Chondrocyte (in vitro differentiated cells): ENCODE measurements at places on chromosomes 11 and 22. TPM values are rescaled to one million over a fixed set of nuclear protein-coding genes. Genes with fewer than 3 reads are reported as not detected.

- peak; percentile 93 for DNase-seq
These were observed 1.9 kb downstream of the CHRM4 start for GRCh38 chr11:46389450-46390330.

DNA sequence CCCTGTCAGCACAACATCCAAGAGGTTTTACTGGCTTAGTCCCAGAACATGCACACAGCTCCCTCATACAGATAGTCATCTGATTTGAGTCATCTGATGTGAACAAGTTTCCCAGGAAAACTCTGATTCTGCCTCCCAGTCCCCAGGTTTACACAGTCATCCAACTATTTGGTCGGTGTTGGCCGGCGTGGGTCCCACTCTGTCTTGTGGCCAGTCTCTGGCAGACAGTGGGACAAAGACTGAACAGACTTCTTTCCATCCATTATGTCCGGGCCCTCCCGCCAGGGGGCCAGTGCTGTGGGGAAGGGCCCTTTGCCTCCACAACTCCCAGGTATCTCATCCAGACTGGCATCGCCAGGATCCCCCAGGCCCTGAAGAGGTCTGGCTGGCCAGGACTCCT lies 60.0 kb downstream of the BTG4 start:
- DNase-seq: no peak

DNA sequence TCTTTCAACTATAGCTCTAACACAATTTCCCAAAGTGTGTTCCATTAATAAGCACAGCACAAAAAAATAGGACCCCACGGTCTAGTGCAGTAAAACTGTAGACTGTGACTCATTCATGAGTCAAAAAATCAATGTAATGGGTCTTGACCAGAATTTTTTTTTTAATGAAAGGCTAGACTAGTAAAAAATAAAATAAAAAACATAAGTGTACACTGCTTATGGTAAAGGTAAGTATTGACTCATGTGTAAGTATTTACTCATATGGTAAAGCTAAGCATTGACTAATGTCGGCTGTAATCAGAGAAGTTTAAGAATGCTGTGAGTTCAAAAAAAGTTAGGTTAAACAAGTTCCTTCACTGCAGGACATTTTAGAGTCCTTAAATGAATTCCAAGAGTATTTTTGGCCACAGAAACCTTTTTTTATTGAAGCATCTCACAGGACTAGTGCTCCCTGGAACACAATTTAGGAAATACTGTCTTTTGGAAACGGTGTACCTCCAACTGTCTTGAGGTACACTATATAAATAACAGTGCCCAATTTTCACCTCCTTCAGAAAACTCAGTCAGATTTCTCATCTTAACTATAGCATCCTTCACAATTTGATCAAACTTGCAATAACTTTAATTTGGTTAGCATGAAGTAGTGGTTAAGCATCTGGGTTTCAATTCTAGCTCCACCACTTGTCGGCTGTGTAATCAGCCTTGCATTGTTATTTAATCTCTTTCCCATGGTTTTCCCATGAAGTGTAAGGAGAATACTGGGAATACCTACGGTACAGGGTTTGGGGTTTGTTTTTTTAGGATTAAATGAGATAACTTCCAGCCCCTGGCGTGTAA lies 2.1 kb downstream of the CCDC73 start:
- DNase-seq: no peak

DNA sequence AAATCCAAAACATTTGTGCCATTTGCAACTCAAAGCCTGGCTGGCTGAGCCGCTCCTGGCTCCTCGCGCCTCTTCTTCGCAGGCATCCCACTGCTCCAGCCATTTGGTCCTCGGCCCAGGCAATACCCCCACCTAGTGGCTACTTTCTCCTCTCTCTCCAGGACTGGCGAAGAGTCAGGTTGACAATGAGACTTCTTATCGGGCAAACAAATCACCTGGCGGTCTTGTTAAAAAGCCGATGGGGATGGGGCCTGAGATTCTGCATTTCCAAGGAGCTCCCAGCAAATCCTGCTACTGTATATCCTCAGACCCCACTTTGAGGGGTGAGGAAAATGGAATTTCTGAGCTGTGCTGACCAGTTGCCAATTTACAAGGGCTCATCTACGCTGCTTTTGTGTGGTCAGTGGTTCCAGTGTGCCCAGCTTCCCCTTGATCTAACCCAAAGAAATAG lies 89.0 kb downstream of the ISX start:
- DNase-seq: peak; percentile 51

GRCh38 chr22:48947636-48948035 lies 880.0 kb downstream of the BRD1 start:
- peak; percentile 25 for DNase-seq

DNA sequence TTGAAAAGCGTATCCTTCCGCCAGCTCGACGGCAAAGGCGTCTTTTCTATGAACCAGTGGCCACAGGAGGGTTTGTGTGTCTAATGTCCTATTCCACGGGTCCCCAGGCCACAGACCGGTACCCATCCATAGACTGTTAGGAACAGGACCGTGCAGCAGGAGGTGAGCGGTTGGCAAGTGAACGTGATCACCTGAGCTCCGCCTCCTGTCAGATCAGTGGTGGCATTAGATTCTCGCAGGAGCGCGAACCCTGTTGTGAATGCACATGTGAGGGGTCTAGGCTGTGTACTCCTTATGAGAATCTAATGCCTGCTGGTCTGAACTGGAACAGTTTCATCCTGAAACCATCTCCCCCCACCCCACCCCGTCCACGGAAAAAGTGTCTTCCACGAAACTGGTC lies 62.7 kb upstream of the KCNQ1OT1 start:
- peak; percentile 38 for DNase-seq

DNA sequence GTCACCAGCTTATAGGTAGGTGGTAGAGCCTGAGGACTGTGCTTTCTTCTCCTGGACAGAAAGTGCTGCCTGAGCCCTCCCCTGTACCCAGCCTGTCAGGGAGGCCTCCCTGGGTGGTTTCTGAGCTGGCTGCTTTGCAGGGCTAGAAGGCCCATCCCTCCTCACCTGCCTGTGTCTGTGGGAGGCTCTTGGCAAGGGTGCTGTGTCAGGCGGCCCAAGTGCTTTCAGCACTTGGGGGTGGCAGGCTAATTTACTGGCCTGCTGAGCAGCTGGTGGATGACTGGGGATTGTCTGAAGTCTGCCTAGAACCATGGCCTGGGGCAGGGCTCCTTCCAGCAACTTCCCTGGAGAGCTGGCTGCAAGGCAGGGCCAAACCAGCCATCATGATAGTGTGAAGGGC lies 139.0 kb upstream of the NAV2 start:
- no peak for DNase-seq

GRCh38 chr11:5878564-5878963 lies 1.9 kb upstream of the OR52E4 start:
- no peak for DNase-seq

DNA sequence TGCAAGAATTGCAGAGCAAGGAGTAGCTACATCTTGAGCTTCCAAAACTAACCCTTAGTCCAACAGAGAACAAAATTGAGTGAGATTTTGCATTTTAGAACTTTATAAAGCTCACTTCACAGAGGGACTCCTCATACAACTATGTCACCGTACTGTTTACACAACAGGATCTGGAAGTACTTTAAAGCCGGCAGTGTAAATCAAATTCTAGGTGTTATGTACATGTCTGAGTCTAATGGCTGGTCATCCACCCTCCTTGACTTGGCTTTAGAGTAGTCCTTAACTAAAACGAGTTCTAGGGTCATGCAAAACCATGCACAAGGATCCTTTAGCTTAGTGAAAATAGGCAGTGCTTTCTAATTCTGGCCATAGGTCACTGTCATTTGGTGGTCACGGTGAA lies 23.5 kb downstream of the IRAG1 start:
- no peak for DNase-seq

- peak; percentile 6 for DNase-seq
These were observed 43.5 kb downstream of the GGTLC2 start for GRCh38 chr22:22687638-22688500.

DNA sequence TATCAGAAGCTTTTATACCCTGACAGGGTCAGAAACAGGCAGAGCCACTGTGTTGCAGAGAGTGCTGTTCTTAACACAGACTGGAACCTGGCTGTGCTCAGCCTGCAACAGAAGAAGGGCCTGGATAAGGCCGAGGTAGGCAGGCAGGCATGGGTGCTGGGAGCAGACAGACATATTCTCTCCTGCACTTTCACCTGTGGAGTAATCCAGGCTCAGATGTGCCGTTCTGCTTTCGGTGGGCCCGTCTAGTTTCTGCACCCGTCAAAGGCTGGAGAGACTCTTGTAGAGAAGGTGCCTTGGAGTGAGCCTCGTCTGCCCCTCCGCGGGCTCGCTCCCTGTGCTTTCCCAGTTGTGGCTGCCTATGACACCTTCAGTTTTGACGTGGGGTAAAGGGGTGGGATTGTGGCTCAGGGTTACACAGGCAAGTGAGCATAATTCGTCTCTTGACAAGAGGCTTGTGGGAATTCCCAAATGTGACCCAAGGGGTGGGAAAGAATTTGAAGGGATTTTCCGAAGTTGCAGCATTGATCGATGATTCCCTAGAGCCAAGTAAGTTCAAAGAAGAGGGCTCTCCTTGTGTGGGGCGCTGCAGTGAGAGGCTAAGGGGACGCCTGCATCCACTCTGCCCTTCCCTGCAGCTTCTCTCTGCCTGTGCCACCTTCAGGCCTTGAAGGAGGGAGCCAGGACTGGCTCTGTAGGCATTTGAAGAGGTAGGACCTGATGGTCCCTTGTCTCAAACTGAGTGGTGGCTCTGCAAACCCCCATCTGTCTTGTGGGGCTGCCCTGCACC lies 16.2 kb upstream of the ST3GAL4 start:
- peak; percentile 56 for DNase-seq

- DNase-seq: no peak
These were observed 385.6 kb downstream of the ETS1 start for GRCh38 chr11:128201801-128202200.

DNA sequence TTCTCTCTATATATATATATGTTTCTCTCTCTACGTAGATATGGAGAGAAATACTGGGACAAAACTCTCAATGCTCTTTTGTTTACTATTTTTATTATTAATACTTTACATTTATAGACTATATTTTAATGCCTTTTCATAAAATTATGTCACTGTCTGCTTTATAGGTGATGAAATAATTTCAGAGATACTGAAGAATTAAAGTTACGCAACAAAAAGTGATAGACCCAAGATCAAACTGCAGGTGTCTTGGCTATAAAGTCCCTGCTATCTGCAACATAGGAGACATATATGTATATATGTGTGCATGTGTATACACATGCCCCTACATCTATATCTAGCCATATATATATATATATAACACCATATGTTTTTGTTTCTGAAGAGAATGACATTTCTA lies 60.8 kb downstream of the FAM76B start:
- DNase-seq: no peak

DNA sequence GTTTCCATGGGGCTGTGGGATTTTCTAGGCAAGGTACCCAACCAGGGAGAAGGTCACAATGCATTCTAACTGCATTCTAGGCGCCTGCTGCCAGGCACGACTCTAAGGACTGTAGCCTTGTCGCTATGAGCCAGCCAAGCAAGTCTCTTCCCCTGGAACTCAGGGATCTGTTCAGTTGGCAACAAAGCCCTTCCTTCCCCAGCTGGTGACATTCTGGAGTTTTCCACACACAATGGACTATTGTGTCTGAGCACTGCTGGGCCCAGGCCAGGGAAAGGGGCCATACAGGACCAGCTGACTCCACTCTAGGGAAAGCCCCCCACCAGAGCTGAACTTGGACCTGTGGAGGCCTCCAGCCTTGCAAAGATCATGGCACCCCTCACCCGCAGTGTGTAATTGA lies 116.8 kb downstream of the RRAS2 start:
- no peak for DNase-seq

DNA sequence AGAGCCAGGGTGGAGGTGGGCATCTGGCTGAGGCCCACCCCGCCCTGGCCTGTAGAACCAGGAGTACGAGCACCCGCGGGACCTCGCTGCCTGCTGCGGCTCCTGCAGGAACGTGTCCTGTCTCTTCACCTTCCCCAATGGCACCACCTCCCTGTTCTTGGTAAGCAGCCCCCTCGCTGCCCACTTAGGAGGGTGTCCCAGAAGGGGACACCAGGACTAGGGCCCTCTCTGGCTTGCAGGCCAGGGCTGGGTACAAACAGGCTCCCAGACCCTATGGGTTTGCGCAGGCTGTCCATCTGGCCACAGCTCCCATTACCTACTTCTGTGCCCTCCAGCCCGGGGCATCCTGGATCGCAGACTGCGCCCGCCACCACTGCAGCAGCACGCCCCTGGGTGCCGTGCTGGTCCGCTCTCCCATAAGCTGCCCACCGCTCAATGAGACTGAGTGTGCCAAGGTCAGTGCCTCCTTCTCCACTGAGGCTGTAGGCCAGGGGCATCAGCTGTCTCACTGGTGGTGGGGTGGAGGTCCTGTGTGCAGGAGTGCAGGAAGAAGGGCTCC lies 77.5 kb upstream of the MYOD1 start:
- no peak for DNase-seq

GRCh38 chr11:47856186-47856585 lies 8.0 kb upstream of the NUP160 start:
- no peak for DNase-seq

GRCh38 chr11:130437848-130438247 lies 9.4 kb upstream of the ADAMTS8 start:
- DNase-seq: no peak

GRCh38 chr22:36913427-36914389 lies at the start of gene CSF2RB:
Gene CSF2RB, plus strand, starts transcription at chr22:36913628. Its CDS starts 8,580 bp downstream, at chr22:36922208.
- DNase-seq: no peak

- DNase-seq: no peak
These were observed 175.0 kb upstream of the TMEM45B start for GRCh38 chr11:129640671-129641070.

- no peak for DNase-seq
These were observed 42.6 kb upstream of the VPREB1 start for GRCh38 chr22:22201930-22202343.

- no peak for DNase-seq
These were observed 13.4 kb upstream of the CTSD start for GRCh38 chr11:1776944-1777715.

Gene RAB36
- total RNA-seq: 2.9 to 4.7 TPM (median 3.5 TPM) in 3 replicates

Gene DAGLA
- total RNA-seq: 2.8 to 5.5 TPM (median 4.8 TPM) in 3 replicates

Gene CD3G
- not detected in 3 replicates for total RNA-seq

Gene RFPL2
- total RNA-seq: 0.22 TPM in 1 of 3 replicates, not detected in the others

Gene UPK2
- 0.22 to 0.63 TPM (median 0.38 TPM) in 3 replicates for total RNA-seq

Gene OR5B21
- not detected in 3 replicates for total RNA-seq

Gene PDGFD
- 0.44 to 5.0 TPM (median 0.45 TPM) in 3 replicates for total RNA-seq
